ENCODE measurements at places on chromosomes 2 and 18.

GRCh38 chr2:6654279-6654678 lies 211.4 kb downstream of the CMPK2 start:
- no peak for DNase-seq

- no peak for DNase-seq
Measured at GRCh38 chr2:101858246-101858645, 133.5 kb upstream of the IL1R2 start.

DNA sequence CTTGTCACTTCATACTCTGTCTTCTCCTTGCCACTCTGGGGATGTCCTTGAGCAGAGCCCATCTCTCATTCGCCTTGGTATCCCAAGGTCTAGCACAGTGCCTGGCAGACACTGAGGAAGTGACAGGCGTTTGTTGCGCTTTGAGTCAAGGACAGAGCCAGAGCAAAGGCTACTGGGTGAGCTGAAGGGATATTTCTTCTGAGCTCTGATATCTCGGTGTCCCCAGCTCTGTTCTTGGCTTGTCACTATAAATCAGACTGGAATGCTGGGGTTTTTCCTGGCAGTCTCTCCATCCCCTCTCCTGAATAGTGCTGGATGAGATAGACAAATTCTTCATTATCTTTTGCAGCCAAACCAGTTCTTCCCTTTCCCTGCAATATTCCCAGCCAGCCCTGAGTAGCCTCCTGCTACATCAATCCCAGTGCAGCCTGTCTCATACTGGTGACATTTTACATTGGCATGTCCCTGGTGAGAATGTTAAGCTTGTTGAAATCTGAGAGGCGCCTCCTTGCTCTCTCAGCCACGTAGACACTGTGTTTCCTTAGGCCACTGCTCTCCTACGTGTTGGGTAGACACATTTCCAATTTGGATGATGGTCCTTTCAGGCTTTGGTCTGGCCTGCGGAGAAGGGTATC lies 61.7 kb downstream of the CTIF start:
- no peak for DNase-seq

- no peak for DNase-seq
Measured at GRCh38 chr2:99928470-99929053, 213.8 kb downstream of the AFF3 start.

DNA sequence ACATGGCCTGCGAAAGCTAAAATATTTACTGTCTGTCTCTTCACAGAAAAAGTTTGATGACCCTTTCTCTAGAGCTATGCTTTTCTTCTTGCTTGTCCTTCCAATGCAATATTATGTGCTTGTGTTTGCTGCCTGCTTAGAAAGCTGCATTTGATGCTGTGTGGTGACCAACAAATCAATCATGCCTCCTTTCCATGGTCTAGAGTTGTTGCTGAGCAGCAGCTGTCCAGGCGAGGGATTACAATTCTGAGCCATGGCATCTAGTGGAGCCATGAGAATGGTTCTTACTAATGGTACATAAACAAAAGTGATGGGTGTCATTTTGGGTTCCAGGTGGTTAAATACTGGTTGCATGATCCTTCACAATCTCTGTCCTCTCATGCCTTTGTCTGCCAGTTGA lies 1142.1 kb downstream of the DPP10 start:
- DNase-seq, result no peak

GRCh38 chr2:182110347-182110746 lies 124.7 kb downstream of the PPP1R1C start:
- no peak for DNase-seq

DNA sequence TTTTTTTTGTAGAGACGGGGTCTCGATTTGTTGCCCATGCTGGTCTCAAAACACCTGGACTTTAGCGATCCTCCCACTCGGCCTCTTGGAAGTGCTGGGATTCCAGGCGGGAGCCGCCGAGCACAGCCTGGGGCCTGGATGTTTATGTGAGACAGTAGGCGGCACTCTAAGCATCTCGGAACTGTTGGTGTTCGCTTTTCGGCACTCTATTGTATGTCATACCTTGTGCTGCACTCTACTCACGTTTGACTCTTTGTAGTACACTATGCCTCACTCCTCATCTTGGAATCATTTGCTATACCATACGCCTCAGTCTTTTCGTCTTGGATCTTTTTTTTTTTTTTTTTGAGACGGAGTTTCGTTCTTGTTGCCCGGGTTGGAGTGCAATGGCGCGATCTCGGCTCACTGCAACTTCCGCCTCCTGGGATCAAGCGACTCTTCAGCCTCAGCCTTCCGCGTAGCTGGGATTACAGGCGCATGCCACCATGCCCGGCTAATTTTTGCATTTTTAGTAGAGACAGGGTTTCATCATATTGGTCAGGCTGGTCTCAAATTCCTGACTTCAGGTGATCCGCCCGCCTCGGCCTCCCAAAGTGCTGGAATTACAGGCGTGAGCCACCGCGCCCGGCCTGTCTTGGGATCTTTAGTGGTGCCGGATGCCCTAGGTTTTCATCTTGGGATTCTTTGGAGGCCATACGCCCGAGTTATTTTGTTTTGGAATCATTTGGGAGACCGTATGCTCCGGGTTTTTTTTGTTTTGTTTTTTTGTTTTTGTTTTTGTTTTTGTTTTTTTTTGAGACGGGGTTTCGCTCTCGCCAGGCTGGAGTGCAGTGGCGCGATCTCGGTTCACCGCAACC lies 24.2 kb upstream of the ZDBF2 start:
- no peak for DNase-seq

All from tibial nerve (tissue), 4 donors.